ENCODE measurements at places on chromosomes 6 and 20.

DNA sequence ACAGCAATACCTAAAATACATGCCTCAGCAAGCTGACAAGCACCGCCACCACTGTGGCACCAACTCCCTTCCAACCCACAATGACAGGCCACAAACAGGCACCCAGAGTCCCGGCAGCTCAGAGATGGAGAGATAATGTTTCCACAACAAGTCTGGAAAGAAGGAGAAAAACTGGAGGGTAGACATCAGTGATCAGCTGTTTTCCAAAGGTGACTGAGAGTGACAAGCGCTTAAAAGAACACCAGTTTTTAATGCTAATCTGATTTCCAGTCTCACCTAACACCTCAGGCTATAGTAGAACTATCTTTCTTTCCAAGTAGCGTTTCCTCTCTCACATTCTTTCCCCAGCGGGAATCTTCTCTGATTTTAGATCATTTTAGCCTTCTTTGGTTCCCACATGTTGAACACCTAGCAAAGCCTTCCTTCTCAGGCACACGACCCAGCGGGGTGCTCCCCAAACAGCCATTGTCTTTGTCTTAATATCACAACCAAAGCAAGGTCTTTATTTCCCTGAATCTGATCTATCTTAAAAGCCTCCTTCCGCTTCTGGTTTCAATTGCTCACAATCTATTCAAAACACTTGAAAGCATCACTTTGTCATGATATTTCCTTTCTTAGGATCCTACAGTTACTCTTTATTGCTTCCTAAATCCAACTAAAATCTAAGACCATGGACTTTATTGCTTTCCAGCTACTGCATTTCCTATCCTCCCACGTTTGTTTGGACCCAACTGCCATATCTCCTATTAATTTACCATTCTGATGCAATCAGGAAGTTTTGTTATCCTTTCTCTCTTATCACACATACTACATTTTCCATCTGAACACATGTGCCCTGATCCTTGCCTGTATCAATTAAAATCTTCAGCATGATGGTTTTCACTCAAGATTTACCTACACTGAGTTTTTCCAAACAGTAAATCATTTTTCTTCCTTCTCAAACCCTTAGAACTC lies 282.7 kb downstream of the ADGB start:
- no peak for DNase-seq

DNA sequence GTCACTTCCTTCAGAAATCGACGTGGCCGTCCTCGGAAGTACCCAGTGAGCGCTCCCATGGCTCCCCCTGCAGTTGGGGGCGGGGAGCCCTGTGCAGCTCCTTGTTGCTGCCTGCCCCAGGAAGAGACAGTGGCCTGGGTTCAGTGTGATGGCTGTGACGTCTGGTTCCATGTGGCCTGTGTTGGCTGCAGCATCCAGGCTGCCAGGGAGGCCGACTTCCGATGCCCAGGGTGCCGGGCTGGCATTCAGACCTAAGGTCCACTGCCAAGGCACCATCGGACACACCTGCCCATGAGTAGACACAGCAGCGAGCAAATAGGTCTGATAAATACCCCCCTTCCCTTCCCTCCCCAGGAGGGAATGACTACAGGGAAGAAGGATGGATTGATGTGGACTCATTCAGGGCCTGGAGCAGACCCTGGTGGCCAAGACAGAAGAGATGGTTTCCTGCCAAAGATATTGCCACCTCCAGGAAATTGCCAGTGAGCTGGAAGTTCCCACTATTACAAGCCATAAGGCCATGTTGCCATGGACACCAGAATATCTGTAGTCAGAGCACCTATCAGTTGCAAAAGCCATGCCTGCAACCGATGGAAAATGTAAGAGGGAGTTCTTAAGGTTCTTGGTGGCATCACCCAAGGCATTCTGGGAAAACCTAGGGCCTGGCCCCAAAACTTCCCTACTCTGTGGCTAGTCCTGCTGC lies 4.2 kb downstream of the TCF19 start:
- no peak for DNase-seq

DNA sequence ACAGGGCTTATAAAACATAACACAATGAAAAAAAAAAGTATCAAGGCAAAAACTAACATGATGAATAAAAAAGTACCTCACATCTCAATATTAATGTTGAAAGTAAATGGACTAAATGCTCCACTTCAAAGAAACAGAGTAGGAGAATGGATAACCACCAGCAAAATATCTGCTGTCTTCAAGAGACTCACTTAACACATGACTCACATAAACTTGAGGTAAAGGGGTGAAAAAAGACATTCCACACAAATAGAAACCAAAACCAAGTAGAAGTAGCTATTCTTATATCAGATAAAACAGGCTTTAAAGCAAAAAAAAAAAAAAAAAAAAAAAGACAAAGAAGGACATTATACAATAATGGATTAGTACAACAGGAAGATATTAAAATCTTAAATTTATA lies 86.9 kb downstream of the TBC1D32 start:
- DNase-seq = no peak

GRCh38 chr6:21665392-21666200 lies 72.0 kb downstream of the SOX4 start:
- DNase-seq = no peak

DNA sequence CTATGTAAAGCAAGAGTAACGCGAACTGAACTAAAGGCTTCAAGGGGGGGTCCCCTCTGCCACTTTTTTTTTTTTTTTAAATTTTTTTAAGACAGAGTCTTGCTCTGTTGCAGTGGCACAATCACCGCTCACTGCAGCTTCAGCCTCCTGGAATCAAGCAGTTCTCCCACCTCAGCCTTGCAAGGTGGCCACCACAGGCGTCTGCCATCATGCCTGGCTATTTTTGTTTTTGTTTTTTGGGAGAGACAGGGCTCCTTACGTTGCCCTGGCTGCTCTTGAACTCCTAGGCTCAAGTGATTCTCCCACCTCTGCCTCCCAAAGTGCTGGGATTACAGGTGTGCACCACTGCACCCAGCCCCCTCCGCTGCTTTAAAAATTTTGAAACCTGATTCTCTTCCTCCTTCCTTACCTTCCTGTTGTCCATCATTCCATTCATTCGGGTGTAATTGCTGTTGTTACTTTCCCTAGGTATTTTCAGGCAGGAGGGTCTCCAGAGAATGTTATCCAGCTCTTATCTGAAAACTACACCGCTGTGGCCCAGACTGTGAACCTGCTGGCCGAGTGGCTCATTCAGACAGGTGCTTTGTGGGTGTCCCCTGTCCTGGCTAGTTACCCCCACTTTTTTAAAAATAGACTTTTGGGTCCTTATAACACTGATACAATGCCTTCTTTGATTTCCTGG lies 5.4 kb downstream of the NELFCD start:
- no peak for DNase-seq

DNA sequence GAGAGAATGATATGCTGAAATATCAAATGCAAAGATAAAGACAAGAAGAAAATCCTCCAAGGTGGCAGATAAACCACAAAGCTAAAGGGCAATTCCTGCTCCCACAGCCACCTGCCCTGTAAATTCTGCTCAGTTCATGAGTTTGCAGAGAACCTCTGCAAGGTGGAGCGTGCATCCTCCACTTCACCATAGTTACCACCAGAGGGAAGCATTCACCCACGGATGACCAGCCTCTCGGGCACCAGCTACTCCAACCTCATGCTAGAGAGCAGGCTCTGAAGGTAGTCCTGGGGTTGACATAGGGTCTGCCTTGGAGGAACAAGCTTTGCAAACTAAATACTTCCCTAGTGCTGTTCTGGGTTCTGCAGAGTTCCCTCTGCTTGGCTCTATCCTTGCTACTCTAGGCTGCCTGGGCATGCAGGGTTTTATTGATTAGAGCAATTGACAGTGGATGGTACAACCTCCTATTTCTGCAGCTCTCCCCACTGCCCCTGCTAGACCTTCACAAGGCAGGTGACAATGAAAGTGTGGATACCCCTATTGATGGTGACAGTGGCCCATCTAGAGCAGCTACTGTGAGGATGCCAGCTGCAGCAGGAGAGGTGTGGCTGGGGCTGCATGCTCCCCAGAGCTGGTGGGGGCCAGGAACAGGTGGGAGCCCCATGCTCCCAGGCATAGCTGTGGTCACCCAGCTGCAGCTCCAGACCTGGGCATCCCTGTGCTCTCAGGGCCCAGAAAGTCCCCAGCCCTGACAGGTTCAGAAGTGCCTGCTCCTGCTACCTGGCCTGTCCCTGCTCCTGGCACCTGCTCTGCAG lies 51.1 kb downstream of the GGTLC1 start:
- peak; percentile 26 for DNase-seq

DNA sequence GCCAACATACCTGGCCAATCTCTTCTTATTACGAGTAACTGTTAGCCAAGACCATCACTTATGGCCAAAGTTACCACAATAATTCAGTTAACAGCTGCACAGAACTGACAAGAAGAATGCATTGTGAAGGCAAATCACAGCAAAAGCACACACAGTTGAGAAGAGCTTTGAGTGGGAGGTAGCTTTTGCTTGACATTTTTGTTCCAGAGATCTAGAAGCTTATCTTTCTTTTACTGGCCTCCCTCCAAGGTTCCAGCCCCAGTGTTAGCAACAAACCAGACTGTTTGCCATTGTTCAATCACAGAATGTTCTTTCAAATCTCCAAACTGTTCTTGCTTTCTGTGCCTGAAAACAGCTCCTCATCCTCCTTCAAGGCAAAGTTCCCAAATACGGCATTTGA lies 35.9 kb upstream of the IRAK1BP1 start:
- DNase-seq = no peak

- no peak for DNase-seq
These were observed 5.8 kb upstream of the KIF3B start for GRCh38 chr20:32271620-32272019.

DNA sequence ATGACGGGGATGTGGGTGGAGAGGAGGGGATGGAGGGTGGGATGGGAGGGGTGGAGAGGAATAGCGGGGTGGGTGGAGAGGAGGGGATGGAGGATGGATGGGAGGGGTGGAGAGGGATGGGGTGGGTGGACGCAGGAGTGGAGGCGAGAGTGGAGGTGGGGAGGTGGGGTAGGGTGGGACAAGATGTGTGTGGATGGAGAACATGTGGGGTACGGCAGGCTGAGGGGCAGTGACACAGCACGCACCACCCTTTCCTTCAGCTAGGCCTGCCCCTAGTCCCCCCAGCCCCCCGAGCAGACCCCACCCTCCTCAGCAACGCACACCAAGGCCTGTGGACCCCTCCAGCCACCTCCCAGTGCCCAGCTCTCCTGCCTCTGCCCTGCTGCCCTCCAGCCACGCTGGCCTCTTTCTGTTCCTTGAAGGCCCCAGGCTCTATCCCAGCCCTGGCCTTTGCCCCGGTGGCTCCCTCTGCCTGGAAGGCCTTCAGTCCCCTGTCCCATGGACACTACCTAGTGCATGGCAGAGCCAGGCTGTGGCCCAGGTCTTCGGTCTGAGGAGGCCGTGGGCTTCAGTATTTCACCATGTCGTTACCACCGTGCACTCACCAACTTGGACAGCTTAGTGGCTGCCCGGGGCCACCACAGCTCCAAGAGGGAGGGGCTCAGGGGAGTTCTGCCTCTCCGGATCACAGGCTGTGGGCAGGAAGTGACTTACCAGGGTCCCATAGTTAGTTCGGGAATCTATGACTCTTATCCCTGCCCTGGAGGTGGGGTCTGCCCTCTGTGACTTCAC lies 78.4 kb upstream of the PMEPA1 start:
- no peak for DNase-seq

DNA sequence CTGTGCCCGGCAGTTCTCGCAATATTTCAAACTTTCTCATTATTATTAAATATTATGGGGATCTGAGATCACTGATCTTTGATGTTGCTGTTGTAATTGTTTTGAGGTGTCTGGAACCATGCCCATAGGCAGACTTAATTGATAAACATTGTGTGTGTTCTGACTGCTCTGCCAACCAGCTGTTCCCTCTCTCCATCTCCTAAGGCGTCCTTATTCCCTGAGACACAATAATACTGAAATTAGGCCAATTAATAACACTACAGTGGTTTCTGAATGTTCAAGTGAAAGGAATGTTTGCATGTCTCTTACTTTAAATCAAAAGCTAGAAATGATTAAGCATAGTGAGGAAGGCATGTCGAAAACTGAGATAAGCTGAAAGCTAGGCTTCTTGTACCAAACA lies 7.6 kb downstream of the MAPK14 start:
- no peak for DNase-seq

- no peak for DNase-seq
These were observed 20.5 kb upstream of the ARG1 start for GRCh38 chr6:131552572-131552971.

DNA sequence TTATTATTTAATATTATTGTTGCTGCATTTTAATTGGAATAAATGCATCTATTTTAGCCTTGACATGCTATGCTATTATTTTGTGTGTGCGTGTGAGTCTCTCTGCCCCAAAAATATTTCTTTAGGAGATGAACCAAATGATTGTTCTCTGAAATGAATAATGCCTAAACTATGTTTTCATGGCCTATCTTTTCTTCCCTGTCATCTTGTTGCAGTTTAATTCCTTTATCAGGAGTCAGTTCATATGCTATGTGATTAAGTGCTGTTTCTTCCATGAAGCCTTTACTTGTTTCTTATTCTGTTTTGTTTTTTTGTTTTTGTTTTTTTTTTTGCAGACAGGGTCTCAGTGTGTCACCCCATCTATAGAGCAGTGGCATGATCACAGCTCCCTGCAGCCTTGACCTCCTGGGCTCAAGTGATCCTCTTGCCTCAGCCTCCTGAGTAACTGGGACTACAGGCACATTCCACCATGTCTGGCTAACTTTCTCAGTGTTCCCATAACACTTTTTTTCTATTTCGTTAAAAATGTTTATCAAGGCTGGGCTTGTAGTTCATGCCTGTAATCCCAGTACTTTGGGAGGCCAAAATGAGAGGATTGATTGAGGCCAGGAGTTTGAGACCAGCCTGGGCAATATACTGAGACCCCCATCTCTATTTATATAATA lies 25.7 kb downstream of the TPX2 start:
- DNase-seq = no peak

GRCh38 chr6:11747021-11747420 lies 31.6 kb downstream of the ADTRP start:
- DNase-seq = no peak

DNA sequence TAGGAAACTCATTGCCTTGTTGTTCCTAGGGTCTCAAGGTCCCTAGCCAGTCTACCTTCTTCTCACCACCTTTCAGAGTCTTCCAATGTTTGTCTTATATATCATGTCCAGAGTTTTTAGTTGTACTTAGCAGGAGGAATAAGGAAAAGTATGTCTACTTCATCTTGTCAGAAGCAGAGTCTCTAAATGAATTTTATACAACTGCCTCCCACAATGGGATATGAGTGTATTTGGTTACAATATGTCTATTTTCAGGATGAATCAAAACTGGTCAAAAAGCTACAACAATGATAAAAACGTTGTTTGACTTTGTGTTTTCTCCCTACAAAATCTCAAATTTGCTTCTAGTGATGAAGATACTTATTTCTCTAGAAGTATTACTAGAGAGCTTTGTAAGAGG lies 7.0 kb downstream of the GLO1 start:
- DNase-seq = no peak

DNA sequence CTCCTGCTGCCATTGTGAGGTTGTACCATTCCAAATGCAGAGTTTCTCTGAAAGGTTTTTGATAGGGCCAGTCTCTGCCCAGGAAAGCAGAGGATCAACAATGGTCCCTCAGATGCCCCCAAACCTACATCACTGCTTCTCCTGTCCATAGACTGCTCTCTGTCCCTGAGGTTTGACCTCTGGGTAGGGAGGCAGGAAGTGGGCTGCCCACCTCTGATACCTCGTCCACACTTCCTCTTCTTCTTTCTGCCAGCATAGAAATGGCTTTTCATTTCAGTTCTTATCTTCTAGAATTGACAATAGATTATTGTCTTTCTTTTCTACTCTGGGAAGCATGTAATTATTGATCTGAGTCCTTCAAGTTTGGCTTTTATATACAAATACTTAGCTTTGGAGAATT lies 170.6 kb downstream of the TRMT11 start:
- DNase-seq = no peak
